ENCODE measurements at places on chromosomes 3 and 15.

- DNase-seq, result no peak
Observed at GRCh38 chr15:42100021-42100800, 5.8 kb upstream of the PLA2G4D start.

DNA sequence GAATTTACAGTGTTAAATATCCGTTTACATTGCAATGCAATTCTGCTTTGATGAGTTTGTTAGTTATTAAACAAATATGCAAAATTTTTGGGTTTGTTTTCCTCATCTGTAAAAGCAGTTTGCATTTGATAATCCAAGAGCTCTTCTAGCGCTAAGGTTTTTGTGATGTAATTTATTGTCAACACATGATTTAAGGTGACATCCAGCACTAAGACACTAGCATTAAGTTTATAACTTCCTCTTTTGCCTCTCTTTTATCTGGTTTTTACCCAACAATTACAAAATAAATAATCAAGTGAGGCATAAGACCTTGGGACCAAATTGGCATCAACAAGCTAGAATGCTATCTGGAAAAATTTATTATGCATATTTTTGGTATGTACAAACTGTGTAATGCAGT, 969 bp upstream of the DNAJC19 start:
- no peak for DNase-seq

GRCh38 chr3:106332129-106332528, 463.3 kb upstream of the CBLB start:
- DNase-seq, result no peak

DNA sequence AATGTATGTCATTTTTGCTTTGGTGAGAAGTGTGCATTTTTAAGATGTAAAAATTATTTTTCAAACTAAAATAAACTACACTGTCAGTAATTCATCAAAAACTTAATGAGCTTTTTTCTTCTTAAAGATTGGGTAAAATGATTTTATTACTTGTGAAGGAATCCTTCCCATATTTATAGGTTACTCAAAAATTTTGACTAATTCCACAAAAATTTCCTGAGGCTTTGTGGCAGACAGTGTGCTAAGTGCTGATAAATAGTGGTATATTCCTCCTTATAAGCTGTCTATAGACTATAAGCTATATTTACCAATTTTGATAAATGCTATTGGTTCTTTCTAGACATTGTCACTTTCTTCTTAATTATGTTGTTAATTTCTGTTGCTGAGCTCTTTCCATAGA, 284.5 kb upstream of the SEMA6D start:
- DNase-seq, result no peak

- no peak for DNase-seq
Observed at GRCh38 chr3:127597020-127597771, 1.0 kb upstream of the MCM2 start.
